ENCODE measurements at places on chromosomes 1 and 21. TPM values are rescaled to one million over a fixed set of nuclear protein-coding genes. Genes with fewer than 3 reads are reported as not detected.

The LEFTY2 gene
- total RNA-seq = not detected

The TMEM240 gene
- total RNA-seq = 5.0 TPM

The REN gene
- total RNA-seq = not detected

The S100A9 gene
- 10.6 TPM for total RNA-seq

The SLFNL1 gene
- total RNA-seq = 0.52 TPM

The LPAR3 gene
- total RNA-seq = 14.0 TPM

The KAZN gene
- 3.6 TPM for total RNA-seq

The KCNH1 gene
- not detected for total RNA-seq

The PKLR gene
- not detected for total RNA-seq

The MROH7 gene
- total RNA-seq = 0.71 TPM

The LCE3E gene
- not detected for total RNA-seq

The CGN gene
- 113 TPM for total RNA-seq

The CAMK2N1 gene
- total RNA-seq = 66.0 TPM

The SLC45A1 gene
- total RNA-seq = 0.73 TPM

The NR1I3 gene
- not detected for total RNA-seq

The LIN9 gene
- 14.3 TPM for total RNA-seq

The ATP1A2 gene
- not detected for total RNA-seq

The ATP6V1G3 gene
- not detected for total RNA-seq

The USH2A gene
- total RNA-seq = not detected

The CCDC190 gene
- not detected for total RNA-seq

The FYB2 gene
- not detected for total RNA-seq

The RGS16 gene
- total RNA-seq = 1.2 TPM

The C8B gene
- not detected for total RNA-seq

The LEPROT gene
- 70.8 TPM for total RNA-seq

GRCh38 chr1:3799976-3800685 lies 3.8 kb upstream of the LRRC47 start:
- no peak overlapping the region for H3K27ac ChIP-seq
- H3K4me3 ChIP-seq = no peak overlapping the region
- H3K4me1 ChIP-seq = peaks cover 26% of the 10 kb centered on the region

GRCh38 chr21:44701541-44701940 lies 4.6 kb downstream of the KRTAP10-12 start:
- H3K4me3 ChIP-seq = no peak overlapping the region
- H3K27ac ChIP-seq = no peak overlapping the region
- no peaks in the 10 kb centered on the region for H3K36me3 ChIP-seq
- H3K4me1 ChIP-seq = peaks cover 14% of the 10 kb centered on the region
- H3K27me3 ChIP-seq = peaks cover 98% of the 10 kb centered on the region
- DNase-seq = no peak

GRCh38 chr1:26537951-26538352 lies 8.4 kb downstream of the RPS6KA1 start:
- peak; percentile 13 for DNase-seq
- H3K27ac ChIP-seq = no peak overlapping the region
- no peak overlapping the region for H3K4me3 ChIP-seq

- H3K36me3 ChIP-seq = peaks cover 63% of the 10 kb centered on the region
- peaks cover 65% of the 10 kb centered on the region for H3K4me1 ChIP-seq
- peak overlapping the region; percentile 97 for H3K27ac ChIP-seq
- no peaks in the 10 kb centered on the region for H3K27me3 ChIP-seq
Observed at GRCh38 chr1:209652873-209653401, 712 bp upstream of the LAMB3 start.

GRCh38 chr1:228008391-228009115 lies 1.8 kb downstream of the WNT3A start:
- H3K4me3 ChIP-seq = no peak overlapping the region
- H3K27me3 ChIP-seq = peaks cover 99% of the 10 kb centered on the region
- no peaks in the 10 kb centered on the region for H3K4me1 ChIP-seq
- no peak overlapping the region for H3K27ac ChIP-seq
- DNase-seq = no peak

GRCh38 chr1:116733476-116734365 lies 20.5 kb upstream of the CD2 start:
- no peaks in the 10 kb centered on the region for H3K4me1 ChIP-seq
- H3K4me3 ChIP-seq = no peak overlapping the region
- DNase-seq = no peak

DNA sequence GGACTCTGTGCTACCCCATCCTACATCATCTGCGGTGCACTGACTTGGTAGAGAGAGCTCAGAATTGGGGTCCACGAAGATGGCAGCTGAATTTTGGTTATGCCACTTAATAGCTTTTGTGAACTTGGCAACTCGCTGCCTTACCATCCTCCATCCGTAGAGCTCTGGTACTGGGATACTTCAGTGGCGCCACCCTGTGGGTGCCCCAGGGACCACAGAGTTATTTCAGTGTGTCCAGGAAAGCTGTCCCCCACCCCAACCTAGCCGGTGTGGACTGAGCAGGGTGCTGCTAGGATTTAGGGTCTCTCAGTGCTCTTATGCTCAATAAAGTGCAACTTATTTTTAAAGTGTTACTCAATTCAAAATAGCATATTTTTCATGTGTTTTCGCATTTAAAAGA lies 9.0 kb upstream of the USF1 start:
- no peak overlapping the region for H3K4me3 ChIP-seq
- H3K36me3 ChIP-seq = peaks cover 24% of the 10 kb centered on the region
- DNase-seq = no peak

- no peak overlapping the region for H3K4me3 ChIP-seq
- H3K27me3 ChIP-seq = peaks cover 47% of the 10 kb centered on the region
- no peak overlapping the region for H3K27ac ChIP-seq
- H3K4me1 ChIP-seq = no peaks in the 10 kb centered on the region
- no peak for DNase-seq
Observed at GRCh38 chr1:3018576-3018975, 2.7 kb upstream of the ACTRT2 start.

DNA sequence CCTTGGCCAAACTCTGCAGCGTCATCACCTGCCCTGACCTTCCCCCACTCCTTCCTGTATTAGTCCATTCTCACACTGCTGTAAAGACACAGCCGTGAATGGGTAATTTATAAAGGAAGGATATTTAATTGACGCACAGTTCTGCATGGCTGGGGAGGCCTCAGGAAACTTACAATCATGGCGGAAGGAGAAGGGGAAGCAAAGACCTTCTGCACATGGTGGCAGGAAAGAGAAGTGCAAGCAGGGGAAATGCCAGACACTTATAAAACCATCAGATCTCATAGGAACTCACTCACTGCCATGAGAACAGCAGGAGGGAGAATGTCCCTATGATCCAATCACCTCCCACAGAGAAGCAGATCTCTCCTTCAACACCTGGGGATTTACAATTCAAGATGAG lies 408.5 kb downstream of the PTPRU start:
- peaks cover 39% of the 10 kb centered on the region for H3K4me1 ChIP-seq
- no peak for DNase-seq
- H3K27me3 ChIP-seq = no peaks in the 10 kb centered on the region
- no peak overlapping the region for H3K27ac ChIP-seq

- H3K27me3 ChIP-seq = no peaks in the 10 kb centered on the region
- no peak overlapping the region for H3K27ac ChIP-seq
- no peaks in the 10 kb centered on the region for H3K36me3 ChIP-seq
- no peaks in the 10 kb centered on the region for H3K4me1 ChIP-seq
- no peak overlapping the region for H3K4me3 ChIP-seq
Observed at GRCh38 chr1:74593887-74594866, 79.4 kb downstream of the ERICH3 start.

GRCh38 chr1:160577671-160578070 lies 1.6 kb downstream of the CD84 start:
- H3K27me3 ChIP-seq = peaks cover 42% of the 10 kb centered on the region
- no peaks in the 10 kb centered on the region for H3K4me1 ChIP-seq
- H3K36me3 ChIP-seq = no peaks in the 10 kb centered on the region
- H3K27ac ChIP-seq = no peak overlapping the region
- H3K4me3 ChIP-seq = no peak overlapping the region

- H3K36me3 ChIP-seq = no peaks in the 10 kb centered on the region
- no peak overlapping the region for H3K27ac ChIP-seq
- no peaks in the 10 kb centered on the region for H3K4me1 ChIP-seq
- H3K4me3 ChIP-seq = no peak overlapping the region
- H3K27me3 ChIP-seq = no peaks in the 10 kb centered on the region
- DNase-seq = no peak
Observed at GRCh38 chr21:39065917-39066316, 117.3 kb downstream of the PSMG1 start.

GRCh38 chr1:112840631-112841624 lies 115.1 kb downstream of the SLC16A1 start:
- DNase-seq = no peak
- no peak overlapping the region for H3K4me3 ChIP-seq
- no peaks in the 10 kb centered on the region for H3K36me3 ChIP-seq
- no peak overlapping the region for H3K27ac ChIP-seq
- no peaks in the 10 kb centered on the region for H3K4me1 ChIP-seq

GRCh38 chr1:165152727-165153126 lies 203.8 kb downstream of the LMX1A start:
- DNase-seq = peak; percentile 53
- no peaks in the 10 kb centered on the region for H3K36me3 ChIP-seq
- H3K4me3 ChIP-seq = no peak overlapping the region

DNA sequence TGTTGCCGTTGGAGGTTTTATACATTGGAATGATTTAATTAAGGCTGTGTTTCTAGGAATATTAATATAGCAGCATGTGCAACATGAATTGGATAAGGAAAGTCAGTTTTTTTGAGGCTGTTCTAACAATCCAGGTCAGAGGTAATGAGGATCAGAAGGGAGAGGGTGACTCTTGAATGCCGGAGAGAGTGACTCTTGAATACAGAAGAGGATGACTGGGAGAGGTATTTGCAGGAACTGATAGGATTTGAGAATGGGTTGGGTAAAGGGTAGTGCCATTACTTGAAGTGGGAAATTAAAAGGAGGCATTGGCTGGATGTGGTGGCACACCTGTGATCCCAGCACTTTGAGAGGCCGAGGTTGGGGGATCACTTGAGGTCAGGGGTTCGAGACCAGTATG lies 55.6 kb upstream of the MACF1 start:
- H3K27ac ChIP-seq = no peak overlapping the region
- no peaks in the 10 kb centered on the region for H3K27me3 ChIP-seq
- H3K36me3 ChIP-seq = no peaks in the 10 kb centered on the region

- no peak for DNase-seq
- no peaks in the 10 kb centered on the region for H3K27me3 ChIP-seq
- H3K4me3 ChIP-seq = no peak overlapping the region
Observed at GRCh38 chr1:178407655-178408054, 89.1 kb downstream of the CLEC20A start.

GRCh38 chr1:217554849-217555248 lies 76.0 kb downstream of the GPATCH2 start:
- H3K27ac ChIP-seq = no peak overlapping the region
- H3K36me3 ChIP-seq = no peaks in the 10 kb centered on the region
- H3K4me1 ChIP-seq = no peaks in the 10 kb centered on the region
- H3K27me3 ChIP-seq = no peaks in the 10 kb centered on the region
- DNase-seq = no peak
- H3K4me3 ChIP-seq = no peak overlapping the region

DNA sequence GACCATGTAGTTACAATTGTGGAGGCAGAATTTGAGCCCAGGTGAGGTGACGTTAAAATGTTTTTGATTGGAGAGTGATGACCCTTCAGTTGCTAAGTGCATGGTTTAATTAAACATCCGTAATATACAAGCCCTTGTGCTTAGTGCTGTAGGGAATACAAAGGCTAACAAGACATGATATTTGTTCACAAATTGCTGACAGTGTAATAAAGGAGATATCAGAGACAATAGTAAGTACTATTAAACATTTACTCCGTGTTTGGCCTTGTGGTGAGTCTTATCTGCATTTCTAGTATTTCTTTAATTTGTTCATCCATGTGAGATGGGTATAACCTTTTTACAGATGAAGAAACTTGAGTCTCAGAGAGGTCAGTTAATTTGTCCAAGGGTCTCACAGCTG lies 37.9 kb downstream of the RLF start:
- peaks cover 13% of the 10 kb centered on the region for H3K36me3 ChIP-seq
- no peaks in the 10 kb centered on the region for H3K27me3 ChIP-seq
- DNase-seq = no peak
- no peak overlapping the region for H3K27ac ChIP-seq
- H3K4me1 ChIP-seq = no peaks in the 10 kb centered on the region
- H3K4me3 ChIP-seq = no peak overlapping the region

DNA sequence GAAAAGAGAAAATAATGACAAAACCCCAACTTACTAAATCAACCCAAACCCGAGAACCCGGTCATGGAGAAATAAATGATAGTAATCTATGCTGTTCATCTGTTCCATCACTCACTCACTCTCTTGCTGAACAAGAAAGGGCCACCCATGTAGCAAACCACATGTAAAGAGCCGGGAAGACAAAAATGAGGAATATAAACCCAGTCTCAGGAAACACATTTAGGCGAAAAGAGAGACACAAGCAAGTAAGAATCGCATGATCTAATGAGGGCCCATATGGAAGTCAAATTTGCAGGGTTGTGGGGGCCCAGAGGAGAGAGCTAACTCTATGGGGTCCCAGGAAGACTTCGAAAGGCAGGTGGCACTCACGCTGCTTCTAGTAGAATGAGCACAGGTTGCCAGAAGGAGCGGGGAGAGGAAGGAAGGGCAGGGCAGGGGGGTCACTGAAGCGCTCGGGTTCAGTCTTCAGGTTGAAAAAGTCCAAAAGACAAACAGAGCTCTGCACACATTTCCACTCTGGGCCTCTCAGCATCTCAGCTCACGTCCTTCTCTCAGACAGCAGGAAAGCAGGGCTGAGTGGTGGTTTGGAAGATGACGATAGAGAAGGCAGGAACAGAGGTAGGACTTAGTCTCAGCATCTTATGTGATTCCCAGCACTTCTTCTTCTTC lies 142.9 kb upstream of the KRTAP19-8 start:
- H3K4me3 ChIP-seq = no peak overlapping the region
- no peaks in the 10 kb centered on the region for H3K36me3 ChIP-seq
- H3K27me3 ChIP-seq = no peaks in the 10 kb centered on the region
- no peak overlapping the region for H3K27ac ChIP-seq
- DNase-seq = no peak
- no peaks in the 10 kb centered on the region for H3K4me1 ChIP-seq

- H3K27ac ChIP-seq = no peak overlapping the region
- no peak overlapping the region for H3K4me3 ChIP-seq
- DNase-seq = no peak
- H3K4me1 ChIP-seq = peaks cover 24% of the 10 kb centered on the region
Observed at GRCh38 chr1:186735463-186735862, 55.2 kb upstream of the PTGS2 start.

DNA sequence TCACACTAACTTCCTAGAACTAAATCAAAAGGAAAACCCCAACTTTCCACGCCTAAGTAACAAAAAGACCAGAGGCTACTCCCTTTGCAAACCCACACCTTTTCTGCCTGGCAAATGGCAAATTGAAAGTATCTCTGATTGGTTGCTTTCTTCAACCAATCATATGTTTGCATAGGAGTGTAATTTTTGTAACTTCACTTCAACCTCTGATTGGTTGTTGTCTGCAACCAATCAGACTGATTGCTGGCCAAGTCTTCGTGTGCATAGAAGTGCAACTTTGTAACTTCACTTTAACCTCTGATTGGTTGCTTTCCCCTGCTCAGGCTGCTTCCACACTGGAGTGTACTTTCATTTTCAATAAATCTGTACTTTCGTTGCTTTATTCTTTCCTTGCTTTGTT lies 36.9 kb upstream of the PADI2 start:
- H3K36me3 ChIP-seq = peaks cover 2% of the 10 kb centered on the region
- no peak for DNase-seq
- no peaks in the 10 kb centered on the region for H3K27me3 ChIP-seq
- H3K4me1 ChIP-seq = no peaks in the 10 kb centered on the region
- no peak overlapping the region for H3K27ac ChIP-seq

- no peaks in the 10 kb centered on the region for H3K36me3 ChIP-seq
- H3K27me3 ChIP-seq = peaks cover 13% of the 10 kb centered on the region
- H3K27ac ChIP-seq = no peak overlapping the region
Observed at GRCh38 chr1:22914633-22915217, 57.9 kb downstream of the LACTBL1 start.
